ENCODE measurements at places on chromosomes 13 and 19. TPM values are rescaled to one million over a fixed set of nuclear protein-coding genes. Genes with fewer than 3 reads are reported as not detected.

Gene CALR3
- 0.50 TPM for total RNA-seq

Gene NOVA2
- total RNA-seq: 15.6 TPM

Gene EMP3
- total RNA-seq: 11.1 TPM

Gene CEACAM1
- total RNA-seq: 1.2 TPM

Gene NXNL1
- not detected for total RNA-seq

Gene EML2
- 63.3 TPM for total RNA-seq

Gene ZNF560
- 5.8 TPM for total RNA-seq

Gene ANO8
- total RNA-seq: 32.6 TPM

Gene ZNF552
- total RNA-seq: 13.1 TPM
